ENCODE measurements at places on chromosomes 3 and 15.

DNA sequence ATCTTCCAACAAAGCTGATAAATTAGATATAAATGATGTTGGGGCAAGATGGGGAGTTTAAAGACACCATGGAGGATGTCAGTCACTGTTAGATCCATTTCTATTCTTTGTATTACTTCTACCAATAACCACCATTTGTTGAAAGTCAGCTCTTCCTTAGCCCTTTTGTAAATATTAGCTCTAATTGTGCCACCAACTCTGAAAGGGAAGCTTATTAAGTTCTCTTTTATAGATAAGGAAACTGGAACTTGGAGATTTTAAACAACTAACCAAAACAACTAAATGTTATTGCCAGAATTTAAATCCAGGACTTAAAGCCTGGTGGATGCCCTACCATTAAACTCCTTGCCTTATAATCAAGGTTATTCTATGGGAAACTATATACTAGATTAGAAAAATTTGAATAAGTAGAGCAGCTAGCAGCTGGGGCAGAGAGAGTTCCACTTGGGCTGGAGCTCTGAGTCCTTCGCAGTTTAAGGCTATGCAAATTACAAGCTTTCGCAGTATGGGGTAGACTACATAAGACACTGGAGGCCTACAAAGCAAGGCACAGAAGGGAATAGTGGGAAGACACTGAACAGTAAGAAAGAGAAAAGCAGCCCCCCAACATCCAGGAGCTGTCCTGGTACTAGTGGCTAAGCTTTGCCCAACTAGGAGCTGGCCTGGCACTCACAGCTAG is 52.6 kb downstream of the TM4SF18 start:
- DNase-seq = no peak

DNA sequence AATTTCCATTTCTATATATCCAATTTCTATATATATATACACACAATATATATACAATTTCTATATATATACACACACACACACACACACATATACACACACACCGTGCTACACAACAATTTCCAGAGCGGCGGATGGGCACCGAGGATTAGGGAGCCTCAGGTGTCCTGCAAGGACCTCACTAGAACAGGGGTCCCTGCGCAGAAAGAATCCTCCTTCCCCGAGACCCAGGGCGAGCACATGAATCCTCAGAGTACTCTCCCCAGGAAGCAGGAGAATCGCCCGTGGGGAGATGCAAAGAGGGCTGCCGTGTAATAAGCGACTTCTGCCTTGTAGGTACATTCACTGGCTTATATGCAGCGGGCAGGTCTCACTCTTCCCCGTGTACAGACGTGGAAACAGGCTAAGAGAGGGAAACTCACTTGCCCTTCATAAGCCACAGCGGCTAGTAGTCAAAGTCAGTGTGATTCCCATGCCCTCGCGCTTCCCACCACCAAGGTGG is 467 bp downstream of the PIF1 start:
- DNase-seq = peak; percentile 53

- peak; percentile 8 for DNase-seq
These were observed 3.4 kb downstream of the FSD2 start for GRCh38 chr15:82802497-82802896.

- no peak for DNase-seq
These were observed 166.2 kb upstream of the VEPH1 start for GRCh38 chr3:157669416-157669815.

GRCh38 chr15:51874751-51875644 is 45.5 kb downstream of the TMOD3 start:
- DNase-seq = no peak

DNA sequence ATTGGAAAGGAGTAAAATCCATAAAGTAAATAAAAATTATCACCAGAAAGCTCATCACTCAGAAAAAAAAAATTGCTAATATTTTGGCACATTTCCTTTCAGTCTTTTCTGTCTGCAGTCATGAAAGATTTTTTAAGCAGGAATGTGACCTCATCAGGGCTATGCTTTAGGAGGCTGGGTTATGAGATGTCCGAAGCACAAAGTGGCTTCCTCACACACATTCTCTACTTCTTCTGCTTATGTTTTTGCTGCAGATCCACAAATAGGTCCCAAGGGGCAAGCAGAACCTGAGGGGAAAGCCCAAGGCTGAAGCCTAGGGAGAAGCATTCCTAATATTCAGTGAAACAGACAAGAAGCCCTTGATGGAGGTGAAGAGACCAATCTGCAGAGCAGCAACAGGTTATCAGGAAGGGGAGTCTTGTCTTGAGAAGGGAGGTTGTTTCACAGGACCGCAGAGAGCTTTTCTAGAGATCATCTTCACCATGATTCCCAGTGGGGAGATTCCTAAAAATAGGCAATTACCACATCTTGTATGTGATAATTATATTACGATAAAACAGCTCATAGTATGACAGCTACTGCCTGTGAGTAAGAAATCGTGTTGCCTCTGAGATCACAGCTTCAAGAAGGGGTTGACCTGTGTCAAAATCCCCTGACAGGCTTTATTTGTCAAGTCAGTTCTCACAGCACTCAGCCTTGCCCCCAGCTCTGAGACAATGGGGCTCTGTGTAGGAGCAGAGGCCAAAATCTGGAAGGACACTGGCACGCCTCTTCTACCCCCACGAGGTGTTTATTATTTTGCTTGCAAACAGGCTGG is 60.5 kb downstream of the IGF2BP2 start:
- no peak for DNase-seq

GRCh38 chr3:184339001-184339400 is 1.6 kb downstream of the FAM131A start:
- no peak for DNase-seq

GRCh38 chr3:108414007-108414406 is 96.4 kb downstream of the MYH15 start:
- no peak for DNase-seq

GRCh38 chr15:66524838-66525237 is 19.7 kb downstream of the ZWILCH start:
- DNase-seq = no peak

- no peak for DNase-seq
These were observed 223.7 kb upstream of the BCHE start for GRCh38 chr3:166060789-166061479.

GRCh38 chr3:195129644-195130492 is 141.1 kb downstream of the XXYLT1 start:
- DNase-seq = no peak

DNA sequence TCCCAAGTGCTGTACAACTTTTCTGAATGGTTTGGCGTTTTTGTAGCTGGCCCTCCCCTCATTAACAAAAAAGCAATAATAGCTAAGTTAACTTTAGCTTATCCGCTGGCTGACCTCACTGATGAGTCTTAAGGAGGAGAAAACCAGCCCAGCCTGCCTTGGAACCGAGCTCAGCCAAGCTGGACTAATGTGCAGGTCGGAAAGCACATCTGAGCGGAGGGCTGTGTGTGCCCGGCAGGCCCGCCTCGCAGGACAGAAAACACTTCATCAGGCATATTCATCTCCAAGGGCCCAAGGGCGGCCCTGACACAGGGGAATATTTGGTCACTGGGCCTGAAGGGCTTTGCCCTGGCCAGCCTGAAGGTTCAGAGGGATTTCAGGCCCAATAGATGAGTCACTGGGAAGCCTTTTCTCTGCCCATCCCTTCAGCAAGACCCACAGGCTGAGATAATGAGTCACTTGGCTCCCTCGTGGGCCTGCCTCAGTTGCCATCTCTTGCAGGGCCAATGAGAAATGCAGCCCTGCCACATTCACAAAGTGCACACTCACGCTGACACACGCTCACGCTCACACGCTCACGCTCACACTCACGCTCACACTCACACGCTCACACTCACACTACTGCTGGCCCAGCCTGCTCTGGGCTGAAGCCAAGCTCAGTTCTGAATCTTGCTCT is 75.1 kb downstream of the SLC12A8 start:
- no peak for DNase-seq

GRCh38 chr15:33360886-33361285 is 50.1 kb downstream of the RYR3 start:
- DNase-seq = no peak

DNA sequence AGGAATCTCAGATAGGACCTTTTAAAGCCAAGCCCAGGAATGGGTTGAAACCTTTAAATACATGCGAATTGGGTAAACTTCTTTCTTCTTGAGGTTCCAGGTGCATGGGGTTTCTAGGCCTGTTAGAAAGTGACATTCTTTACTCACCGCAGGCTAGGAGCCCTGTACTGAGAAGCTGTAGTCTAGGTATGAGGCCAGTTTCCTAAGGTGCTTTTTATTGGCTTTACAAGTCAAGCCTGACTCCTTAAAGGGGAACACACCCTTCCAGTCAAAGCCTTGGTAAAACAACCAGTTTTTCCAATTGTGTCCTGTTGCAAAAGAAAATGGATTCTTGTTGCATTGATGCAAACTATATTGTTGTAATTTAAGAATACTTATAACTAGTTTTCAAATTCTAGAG is 76.1 kb upstream of the ATP11B start:
- peak; percentile 91 for DNase-seq

DNA sequence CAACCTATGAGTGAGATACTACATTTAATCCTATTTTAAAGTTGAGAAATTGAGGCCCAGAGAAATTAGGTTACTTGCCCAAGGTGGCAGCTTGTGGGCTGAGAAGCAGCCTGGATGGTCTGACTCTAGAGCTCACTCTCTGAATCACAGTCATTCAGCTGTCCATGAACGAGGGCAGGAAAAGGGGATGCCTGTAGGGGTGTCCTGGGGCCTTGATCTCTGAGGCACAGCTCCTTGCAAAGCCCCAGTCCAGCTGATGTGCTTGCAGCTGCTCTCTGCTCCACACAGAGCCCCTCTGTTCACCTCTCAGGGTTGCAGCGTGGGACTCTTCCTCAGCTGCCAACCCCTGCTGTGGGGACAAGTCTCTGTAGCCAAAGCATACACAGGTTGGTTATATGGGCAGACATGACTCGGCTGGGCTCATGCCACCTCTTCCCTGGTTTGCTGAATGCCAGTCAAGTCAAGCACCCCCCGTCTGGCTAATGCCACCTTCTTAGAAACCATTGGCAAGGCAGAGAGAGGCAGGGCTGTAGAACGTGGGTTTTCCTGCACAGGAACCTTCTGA is 56.8 kb downstream of the GASK1A start:
- DNase-seq = no peak

DNA sequence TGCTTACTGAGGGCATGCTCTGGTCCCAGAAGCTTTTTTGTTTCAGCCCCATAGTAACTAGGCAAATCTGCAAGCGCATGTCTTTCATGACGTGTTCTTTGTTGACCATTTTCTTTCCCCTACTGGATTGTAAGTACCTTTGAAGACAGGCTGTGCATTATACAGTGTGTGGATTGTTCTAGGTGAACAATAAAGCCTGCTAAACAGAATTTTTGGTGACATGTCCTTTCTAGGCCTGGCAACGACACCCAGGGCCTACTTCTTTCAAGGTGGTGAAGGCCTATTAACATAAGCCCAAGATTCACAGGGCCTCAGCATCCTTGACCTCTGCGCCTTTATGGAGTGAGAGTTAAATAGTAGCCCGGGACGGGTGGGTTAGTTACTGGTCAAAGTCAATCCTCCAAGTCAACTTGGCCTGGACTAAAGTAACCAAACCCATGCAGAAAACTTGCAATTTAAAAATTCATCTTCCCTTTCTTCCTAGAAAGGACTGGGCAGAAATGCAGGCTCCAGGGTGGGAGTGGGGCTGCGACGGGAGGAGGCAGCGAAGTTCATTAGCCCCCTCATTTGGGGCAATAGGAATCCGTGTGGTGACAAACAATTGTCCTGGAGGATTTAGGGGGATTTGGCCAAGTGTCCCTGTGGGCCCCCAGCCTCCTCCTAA is 37.6 kb upstream of the TRIM71 start:
- DNase-seq = no peak

Data from RPMI8226 (cell line).